ENCODE measurements at places on chromosomes 4 and X.

- no peak for DNase-seq
Measured at GRCh38 chrX:66193821-66194220, 29.8 kb downstream of the HEPH start.

- DNase-seq = no peak
Measured at GRCh38 chr4:187618701-187619281, 376.8 kb upstream of the ZFP42 start.

DNA sequence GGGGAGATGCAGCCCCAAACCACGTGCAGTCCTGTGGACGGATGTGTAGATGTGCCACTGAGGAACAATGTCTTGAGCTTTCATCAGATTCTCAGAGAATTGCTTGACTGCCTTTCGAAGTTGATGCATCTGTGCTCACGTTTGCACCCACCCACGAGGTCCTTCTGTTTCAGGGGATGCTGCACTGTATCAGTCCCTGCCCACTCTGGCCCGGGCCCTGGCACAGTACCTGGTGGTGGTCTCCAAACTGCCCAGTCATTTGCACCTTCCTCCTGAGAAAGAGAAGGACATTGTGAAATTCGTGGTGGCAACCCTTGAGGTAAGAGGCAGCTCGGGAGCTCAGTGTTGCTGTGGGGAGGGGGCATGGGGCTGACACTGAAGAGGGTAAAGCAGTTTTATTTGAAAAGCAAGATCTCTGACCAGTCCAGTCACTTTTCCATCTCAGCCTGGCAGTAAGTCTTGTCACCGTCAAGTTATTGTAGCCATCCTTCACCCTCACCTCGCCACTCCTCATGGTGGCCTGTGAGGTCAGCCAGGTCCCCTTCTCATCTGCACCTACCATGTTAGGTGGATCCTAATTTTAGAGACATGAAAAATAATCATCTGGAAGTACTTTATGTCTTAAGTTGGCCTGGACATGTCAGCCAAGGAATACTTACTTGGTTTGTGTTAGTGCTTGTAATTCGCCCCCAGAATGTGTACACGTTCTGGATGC, 36.4 kb upstream of the MSANTD1 start:
- no peak for DNase-seq

DNA sequence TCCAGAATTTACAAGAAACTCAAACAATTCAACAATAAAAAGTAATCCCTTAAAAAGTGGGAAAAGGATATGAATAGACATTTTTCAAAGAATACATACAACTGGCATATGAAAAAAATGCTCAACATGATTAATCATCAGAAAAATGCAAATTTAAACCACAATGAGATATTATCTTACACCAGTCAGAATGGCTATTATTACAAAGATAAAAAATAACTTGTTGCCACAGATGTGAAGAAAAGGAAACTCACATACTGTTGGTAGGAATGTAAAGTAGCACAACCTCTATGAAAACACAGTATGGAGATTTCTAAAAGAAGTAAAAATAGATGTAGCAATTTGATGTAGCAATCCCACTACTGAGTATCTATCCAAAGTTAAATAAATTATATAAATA, 65.1 kb upstream of the DIAPH2 start:
- DNase-seq = no peak

GRCh38 chrX:68511255-68511654, 12.4 kb downstream of the YIPF6 start:
- no peak for DNase-seq

DNA sequence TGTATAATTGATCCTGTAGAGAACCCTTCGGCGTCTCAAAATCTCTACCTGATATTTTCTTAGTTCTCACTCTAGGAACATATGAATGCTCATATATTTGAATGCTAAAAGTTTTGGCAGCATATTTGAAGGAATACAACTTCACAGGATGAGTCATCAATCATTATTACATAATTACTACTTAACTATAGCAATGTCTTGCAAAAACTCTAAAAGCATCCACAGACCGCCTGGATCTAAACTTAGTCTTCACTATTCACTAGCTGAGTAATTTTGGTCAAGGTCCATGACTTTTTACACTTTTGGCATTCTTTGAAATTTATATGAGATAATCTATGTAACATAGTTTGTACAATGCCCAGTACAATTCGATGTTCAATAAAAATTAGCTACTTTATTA, 194.7 kb downstream of the DTHD1 start:
- no peak for DNase-seq

Data from progenitor cell of endocrine pancreas (in vitro differentiated cells).